ENCODE measurements at places on chromosomes 4 and X.

DNA sequence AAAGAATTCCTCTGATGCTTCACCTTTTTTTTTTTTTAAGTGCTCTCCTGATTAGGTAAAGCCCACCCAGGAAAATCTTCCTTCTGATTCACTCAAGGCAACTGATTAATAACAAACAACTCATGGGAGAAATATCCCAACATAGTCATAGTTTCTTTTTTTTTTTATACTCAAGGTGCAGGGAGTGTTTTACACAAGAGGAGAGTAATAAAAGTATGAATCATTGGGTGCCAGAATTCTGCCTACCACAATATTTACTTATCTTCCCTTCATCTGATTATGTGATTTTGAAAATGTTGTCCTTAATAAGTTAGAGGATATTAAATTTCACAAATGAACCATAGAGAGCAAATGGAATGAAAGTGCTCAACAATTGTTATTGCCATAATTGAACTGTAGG lies 329.9 kb downstream of the TECRL start:
- DNase-seq: no peak

DNA sequence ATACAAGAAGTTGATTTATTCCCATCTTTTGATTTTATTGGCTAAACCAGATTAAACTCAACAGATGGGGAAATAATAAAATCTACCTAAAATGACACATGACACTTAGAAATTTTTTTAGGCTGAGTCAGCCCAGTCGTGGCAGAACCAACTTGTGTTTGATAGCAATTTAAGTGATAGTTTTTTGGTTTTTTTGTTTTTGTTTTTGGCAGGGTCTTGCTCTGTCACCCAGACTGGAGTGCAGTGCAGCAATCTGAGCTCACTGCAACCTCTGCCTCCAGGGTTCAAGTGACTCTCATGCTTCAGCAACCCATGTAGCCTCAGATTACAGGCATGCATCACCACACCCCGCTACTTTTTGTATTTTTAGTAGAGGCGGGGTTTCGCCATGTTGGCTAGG lies 370.3 kb upstream of the NOCT start:
- no peak for DNase-seq

DNA sequence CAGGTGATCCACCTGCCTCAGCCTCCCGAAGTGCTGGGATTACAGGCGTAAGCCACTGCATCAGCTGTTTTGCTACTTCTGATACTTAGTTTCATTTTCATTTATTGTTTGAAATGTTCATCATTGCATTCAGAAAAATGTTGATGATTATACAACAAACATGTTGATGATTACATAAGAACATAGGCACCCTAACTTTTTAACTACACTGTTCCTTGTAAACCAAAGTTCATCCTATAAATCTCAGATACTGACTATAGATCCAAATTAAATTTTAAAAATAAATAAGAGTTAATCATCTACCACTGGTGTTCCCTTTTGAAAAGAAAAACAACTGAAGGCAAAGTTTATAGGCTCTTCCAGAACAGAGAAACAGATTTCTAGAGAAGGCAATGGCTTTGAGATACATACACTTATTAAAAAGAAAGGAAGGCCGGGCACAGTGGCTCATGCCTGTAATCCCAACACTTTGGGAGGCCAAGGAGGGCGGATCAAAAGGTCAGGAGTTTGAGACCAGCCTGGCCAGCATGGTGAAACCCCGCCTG lies 23.4 kb downstream of the TRIM75 start:
- no peak for DNase-seq

DNA sequence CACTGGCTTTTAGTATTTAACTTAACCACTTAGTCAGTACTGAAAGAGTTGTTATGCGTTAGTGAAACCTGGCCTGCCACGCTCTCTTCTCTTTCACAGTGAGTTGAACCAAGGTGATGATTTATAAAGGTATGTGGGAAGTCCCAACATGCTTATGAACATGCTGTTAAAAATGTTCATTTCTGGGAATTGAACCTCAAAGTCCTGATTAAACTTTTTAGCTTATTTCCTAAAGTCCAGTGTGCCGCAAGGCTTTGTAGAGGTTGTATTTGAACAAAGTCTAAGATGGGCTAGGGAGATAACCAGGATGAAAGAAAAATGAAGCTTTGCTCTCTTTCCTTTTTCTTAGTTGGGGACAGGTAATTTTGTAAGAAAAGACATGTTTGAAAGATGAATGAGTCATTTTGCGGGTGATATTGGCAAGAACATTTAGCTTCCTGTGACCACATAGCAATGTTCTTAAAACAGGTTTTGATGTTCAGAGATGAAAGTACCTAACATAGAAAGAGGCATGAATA lies 270.3 kb downstream of the DTHD1 start:
- DNase-seq: no peak

GRCh38 chr4:150348079-150348478 lies 233.9 kb upstream of the MAB21L2 start:
- DNase-seq: no peak

Data from stimulated activated CD8-positive, alpha-beta memory T cell treated with anti-CD3 and anti-CD28 coated beads, Interleukin-12 subunit alpha, Interleukin-12 subunit beta, amount 100 ng/mL, for 1 hour (primary cell).